ENCODE measurements at places on chromosomes 16 and 17. TPM values are rescaled to one million over a fixed set of nuclear protein-coding genes. Genes with fewer than 3 reads are reported as not detected.

Gene SP6
- not detected for total RNA-seq

Gene SDR42E1
- 0.65 TPM for total RNA-seq

Gene PROCA1
- 3.8 TPM for total RNA-seq

Gene COG7
- 11.1 TPM for total RNA-seq

Gene MFAP4
- total RNA-seq: 59.2 TPM

Gene KRT12
- not detected for total RNA-seq

Gene SLC13A5
- 1.7 TPM for total RNA-seq

Gene MYH8
- total RNA-seq: not detected

Gene VMO1
- not detected for total RNA-seq

Gene CNTD1
- total RNA-seq: not detected

Gene MYH1
- total RNA-seq: not detected

Gene CLEC3A
- not detected for total RNA-seq

Gene PHF23
- total RNA-seq: 63.3 TPM

Gene PDILT
- not detected for total RNA-seq

Gene KLHL10
- not detected for total RNA-seq

Gene SLC38A8
- total RNA-seq: not detected

Gene NOS2
- total RNA-seq: not detected

Gene MYH11
- 0.16 TPM for total RNA-seq

Gene TP53TG3B
- not detected for total RNA-seq

Gene C17orf50
- total RNA-seq: not detected

Gene SCNN1G
- 0.13 TPM for total RNA-seq

Gene CCL5
- 0.52 TPM for total RNA-seq

Gene SSTR5
- total RNA-seq: 0.32 TPM

Gene HOXB3
- total RNA-seq: 44.7 TPM

Gene DNASE1L2
- total RNA-seq: 6.4 TPM

Gene PMP22
- total RNA-seq: 42.5 TPM

Gene UNC13D
- total RNA-seq: 0.48 TPM

Gene ADORA2B
- total RNA-seq: 14.9 TPM

Gene SLC13A2
- total RNA-seq: not detected

Gene MYH2
- total RNA-seq: not detected

Gene XAF1
- total RNA-seq: 10.9 TPM

Gene LYRM1
- 20.6 TPM for total RNA-seq

Gene SLC5A11
- total RNA-seq: not detected

Gene PRM1
- total RNA-seq: not detected

Gene EFNB3
- total RNA-seq: 1.6 TPM

Gene CASKIN1
- 0.08 TPM for total RNA-seq
